Ovary (tissue), 10 donors: ENCODE measurements at places on chromosomes 2 and 18. TPM values are rescaled to one million over a fixed set of nuclear protein-coding genes. Genes with fewer than 3 reads are reported as not detected.

DNA sequence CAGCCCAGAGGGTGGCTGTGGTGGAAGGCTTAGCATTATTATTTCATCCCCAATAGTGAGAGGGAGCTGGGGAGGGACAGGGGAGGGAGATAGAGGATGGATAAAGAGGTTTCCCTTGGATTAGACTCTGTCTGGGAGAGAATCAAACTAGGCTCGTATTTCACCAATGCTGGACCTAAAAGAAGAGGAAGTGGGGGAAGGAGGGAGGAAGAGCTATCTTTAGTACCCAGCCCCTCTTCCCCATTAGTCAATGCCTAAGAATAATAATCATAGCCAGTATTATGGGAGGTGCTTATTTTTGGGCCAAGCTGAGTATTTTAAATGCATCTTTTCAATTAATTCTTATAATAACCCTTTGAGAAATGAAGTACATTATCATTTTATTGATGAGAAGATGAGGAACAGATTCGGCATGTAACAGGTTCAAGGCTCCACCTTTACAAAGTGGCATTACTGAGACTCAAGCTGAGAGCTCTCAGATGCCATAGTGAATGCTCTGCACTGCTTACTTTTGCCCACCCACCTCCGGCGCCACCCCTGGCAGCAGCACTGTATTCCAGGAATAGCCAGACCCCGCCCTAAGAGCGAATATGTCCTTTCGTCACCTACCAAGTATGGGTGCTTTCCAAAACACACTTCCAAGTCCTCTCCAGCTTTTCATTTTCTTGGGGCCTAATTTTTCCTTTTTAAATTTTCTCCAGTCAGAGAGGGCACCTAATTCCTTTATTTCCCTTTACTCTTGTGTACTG, 21.0 kb downstream of the PAX8 start:
- DNase-seq, result no peak

DNA sequence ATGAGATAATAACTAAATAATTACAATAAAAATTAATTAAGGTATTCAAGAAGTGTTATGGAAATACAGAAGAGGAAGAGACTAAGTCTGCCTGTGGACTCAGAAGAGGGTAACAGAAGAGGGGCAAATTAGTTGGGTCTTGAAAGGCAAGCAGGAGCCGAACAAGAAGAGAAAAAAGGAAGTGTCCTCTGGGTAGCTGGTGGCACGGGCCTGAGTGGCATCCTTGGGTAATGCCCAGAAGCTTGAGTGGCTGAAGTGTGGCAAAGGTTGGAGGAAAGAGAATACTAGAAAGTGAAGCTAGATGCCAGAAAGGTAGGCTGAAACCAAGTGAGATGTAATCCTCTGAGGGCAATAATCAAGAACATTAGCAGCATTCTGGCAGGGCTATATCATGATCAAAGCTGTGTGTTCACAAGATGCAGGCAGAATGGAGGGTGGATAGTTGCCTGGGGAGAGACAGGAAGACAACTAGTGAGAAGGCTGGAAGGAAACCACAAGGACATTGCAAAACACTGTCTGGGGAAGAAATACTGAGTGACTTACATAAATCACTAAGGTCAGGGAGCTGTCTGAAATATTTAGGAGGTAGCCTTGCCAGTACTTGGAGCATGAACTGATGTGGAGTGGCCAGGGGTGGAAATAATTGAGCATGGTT, 16.2 kb downstream of the DOCK10 start:
- DNase-seq, result no peak

GRCh38 chr18:58520969-58521368, 107.9 kb downstream of the ALPK2 start:
- DNase-seq, result no peak

DNA sequence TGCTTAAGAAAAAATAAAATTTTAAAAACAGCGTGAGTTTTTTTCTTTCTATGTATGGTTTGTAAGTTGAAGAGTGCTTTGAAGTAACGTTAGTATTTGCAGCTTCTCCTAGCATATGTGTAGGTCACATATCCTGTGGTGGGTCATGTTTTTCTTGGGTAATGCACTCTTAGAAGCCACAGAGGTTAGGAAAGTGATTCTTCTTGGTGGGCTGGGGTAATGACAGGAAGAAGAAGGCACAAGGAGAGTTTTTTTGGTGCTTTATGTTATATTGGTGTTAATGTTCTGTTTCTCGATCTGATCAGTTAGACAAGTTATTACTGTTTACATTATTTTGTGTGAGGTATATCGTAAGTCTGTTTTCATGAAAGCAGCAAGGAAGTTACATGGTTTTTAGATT, 109.0 kb downstream of the ICA1L start:
- DNase-seq, result no peak

DNA sequence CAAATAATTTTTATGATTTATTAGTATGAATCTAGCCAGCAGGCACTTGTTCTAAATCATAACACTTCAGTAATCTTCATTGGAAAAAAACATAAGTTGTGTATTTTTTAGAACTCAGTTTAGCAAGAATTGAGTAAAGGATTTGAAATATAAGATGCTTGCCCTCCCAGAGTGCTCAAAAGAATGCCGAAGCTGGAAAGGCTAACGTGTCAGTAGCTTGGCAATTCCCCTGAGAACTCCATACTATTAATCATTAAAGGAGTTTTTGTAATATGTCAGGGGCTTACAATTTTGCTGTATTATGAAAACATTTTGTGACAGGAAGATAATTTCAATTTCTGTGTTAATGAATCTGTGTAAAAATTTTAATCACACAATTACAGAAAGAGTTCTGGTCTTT, 122.7 kb downstream of the GULP1 start:
- no peak for DNase-seq

- DNase-seq, result peak; percentile 88
These were observed 31.6 kb downstream of the KCNK3 start for GRCh38 chr2:26723991-26724750.

DNA sequence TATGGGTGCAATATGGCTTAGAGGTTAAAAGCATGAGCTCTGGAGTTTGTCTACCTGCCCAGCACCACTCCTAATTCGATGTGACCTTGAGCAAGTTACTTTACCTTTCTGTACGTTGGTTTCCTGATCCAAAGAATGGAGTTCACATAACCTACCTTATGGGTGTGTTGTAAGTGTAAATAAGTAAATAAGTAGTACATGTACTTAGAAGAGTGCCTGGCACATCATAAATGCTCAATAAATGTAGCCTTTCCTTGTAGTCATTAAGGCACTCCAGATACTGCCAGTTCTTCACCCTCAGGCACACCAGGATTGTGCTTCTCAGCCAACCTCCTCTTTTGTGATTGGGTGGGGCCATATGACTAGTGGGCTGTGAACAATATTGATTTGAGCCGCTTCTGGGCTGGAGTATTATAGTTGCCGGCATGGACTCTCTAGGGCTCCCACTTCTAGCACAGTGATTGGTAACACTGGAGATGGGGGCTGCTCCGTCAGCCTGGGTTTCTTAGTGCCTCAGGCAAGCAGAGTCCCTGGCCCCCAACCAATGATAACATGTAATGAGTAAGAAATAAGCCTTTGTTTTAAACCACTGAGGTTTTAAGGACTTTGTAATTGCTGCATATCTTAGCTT, 101.7 kb upstream of the NOSTRIN start:
- no peak for DNase-seq

DNA sequence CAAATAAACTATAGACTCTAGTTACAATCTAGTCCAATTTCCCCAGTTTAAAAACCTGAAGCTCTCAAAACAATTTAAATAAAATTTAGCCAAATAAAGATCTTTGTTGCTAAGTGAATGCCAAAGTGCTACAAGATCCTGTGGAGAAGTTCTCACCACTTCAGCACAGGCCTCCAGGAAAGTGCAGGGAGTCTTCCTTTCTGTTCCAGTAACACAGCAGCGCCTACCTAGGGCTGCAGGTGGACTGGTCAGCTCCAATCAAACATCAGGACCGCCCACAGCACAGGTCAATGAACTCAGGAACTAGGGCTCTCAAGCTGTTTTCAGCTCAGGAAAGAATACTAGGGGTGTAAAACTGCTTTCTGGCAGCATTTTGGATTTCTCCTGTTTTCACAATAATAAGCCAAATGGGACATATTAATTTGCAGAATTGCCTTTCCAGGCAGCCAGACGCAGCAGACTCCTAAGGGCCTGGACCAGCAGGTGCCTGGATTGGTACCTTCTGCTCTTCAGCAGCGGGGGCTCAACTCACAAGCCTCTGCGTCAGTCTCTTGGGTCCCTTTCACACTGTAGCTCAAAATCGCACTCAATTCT, 1.5 kb downstream of the FAM110C start:
- DNase-seq, result no peak

DNA sequence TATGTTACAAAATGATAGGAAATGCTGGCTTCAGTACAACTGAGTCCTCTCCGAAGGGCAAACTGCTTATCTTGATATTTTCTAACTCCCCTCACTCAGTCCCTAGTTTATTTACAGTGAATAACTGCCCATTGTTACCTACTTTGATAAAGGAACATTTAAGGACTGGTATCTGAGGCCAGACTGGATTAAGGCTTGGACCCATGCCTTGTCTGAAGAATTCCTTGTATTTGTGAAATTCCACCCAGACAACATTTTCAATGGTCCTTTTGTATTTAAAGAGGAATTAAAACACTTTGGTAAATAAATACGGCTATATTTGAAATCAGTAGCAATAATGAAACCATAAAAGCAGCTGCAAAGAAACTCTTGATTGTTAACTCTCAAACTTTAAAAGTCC, 58.3 kb downstream of the PELI1 start:
- no peak for DNase-seq

GRCh38 chr2:216426938-216427337, 14.7 kb downstream of the SMARCAL1 start:
- no peak for DNase-seq

DNA sequence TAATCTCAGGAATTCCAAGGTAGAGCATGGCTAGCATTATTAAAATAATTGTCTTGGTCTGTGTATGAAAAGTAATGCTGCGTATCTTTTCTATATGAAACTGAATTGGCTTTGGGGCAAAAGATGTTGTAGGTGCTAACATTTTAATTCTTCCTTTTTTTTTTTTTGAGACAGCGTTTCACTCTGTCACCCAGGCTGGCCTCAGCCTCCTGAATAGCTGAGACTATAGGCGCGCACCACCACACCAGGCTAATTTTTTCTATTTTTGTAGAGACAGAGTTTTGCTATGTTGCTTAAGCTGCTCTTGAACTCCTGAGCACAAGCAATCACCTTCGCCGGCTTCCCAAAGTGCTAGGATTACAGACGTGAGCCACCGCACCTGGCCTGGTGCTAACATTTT, 172.6 kb upstream of the STON1 start:
- DNase-seq, result no peak

- no peak for DNase-seq
These were observed 86.5 kb downstream of the LIPG start for GRCh38 chr18:49648326-49648725.

- no peak for DNase-seq
These were observed 237.4 kb upstream of the SMAD2 start for GRCh38 chr18:48167897-48168253.

- DNase-seq, result no peak
These were observed 33.3 kb downstream of the NEDD4L start for GRCh38 chr18:58077329-58077728.

DNA sequence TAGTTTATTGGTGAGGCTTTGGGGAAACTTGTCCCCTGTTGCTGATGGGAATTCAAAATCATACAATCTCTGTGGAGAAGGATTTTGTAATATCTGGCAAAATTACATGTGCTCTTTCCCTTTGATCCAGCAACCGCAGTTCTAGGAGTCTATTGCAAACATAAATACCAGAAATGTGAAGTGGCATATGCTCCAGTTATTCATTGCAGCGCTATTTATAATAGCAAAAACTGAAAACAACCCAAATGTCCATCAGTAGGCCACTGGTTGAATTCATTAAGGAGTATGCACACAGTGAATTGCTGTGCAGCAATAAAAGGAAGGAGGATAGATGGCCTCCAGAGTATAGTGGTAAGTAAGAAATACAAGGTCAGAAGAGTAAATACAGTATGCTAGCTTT, 76.5 kb downstream of the HNRNPLL start:
- DNase-seq, result no peak

GRCh38 chr18:46070815-46071652, 1.0 kb downstream of the PSTPIP2 start:
- no peak for DNase-seq

GRCh38 chr2:11569636-11570035, 35.8 kb downstream of the GREB1 start:
- peak; percentile 26 for DNase-seq

DNA sequence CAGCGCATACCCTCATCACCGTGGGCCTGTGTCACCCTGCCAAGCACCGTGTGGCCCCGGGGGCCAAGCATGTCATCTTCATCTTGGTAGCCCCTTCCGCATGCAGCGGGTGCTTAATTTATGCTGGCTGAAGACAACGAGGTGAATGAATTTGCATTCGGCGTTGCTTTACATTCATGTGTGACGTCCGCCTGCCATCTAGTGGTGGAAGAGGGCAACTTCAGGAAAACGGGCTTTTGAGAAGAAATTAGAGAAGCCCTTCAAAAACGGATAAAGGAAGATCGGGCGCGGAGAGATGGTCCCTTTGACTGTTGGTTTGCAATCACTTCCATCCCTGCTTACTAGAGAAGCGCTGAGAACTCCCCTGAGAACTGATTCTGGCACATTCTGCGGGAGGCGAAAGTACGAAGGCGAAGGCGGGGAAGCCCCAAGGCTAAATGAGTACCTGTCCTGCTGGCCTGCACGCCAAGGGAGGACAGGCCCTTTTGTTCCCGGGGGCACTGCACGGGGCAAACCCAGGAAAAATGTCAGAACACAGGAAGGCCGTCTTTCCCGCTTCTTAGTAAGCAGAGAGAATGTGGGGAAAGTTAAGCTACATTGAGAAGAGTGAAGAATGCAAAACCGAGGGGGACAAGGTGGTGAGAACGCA, 145.9 kb downstream of the ZNF516 start:
- DNase-seq, result peak; percentile 78

DNA sequence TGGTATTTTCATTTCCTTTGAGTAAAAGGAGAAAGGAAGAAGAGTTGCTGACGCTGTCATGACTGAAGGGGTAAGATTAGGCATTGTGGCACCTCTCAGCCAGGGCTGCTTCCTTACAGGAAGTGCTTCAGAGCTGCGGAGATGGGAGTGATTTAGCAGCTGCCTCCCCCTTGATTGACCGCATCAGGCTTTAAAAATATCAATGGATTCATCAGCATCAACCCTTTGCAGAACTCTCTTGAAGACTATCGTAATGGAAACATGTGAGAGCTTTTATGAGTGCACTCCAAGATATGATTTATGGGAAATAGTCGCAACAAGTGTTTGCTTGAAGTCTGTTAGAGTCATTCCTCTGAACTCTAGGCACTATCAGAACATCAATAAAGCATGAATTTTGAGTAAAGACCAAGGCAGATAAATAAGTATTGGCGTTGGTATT, 141.1 kb downstream of the CSRNP3 start:
- no peak for DNase-seq

- no peak for DNase-seq
These were observed 173.3 kb downstream of the ANKRD44 start for GRCh38 chr2:197137231-197137630.

Gene CFC1
- 0.07 TPM for polyA plus RNA-seq

Gene CFAP53
- polyA plus RNA-seq, result 0.41 TPM

Gene ALS2
- polyA plus RNA-seq, result 6.1 TPM

Gene PROC
- not detected for polyA plus RNA-seq

Gene MYO3B
- polyA plus RNA-seq, result not detected

Gene REG3A
- polyA plus RNA-seq, result not detected

Gene SH3RF3
- 3.6 TPM for polyA plus RNA-seq

Gene CCDC68
- 17.7 TPM for polyA plus RNA-seq

Gene SPEG
- polyA plus RNA-seq, result 9.9 TPM

Gene KYNU
- 0.40 TPM for polyA plus RNA-seq

Gene AOX1
- polyA plus RNA-seq, result 105 TPM
